ENCODE measurements at places on chromosomes 6 and 20.

DNA sequence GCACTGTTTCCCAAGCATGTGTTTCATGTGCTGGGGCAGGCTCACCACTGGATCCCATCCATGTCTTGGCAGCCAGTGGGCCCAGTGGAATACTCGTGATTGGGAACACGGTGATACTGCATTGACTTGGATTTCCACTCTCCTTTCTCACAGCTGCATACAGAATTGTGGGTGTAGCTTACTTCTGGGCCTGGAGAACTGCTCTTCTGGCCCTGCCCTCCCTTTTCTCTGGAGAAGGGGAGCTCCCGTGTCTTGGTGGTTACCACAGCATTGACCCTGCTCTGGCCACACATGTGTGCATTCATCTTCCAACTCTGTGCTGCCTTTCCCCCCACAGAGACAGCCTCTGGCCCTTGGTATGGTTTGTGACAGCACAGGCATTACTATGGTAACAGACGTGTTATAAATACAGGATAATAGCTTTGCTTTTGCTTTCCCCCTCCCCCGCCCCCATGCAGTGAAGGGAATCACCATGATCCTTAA is 21.6 kb downstream of the SOBP start:
- DNase-seq: no peak

GRCh38 chr6:160253714-160254113 is 4.9 kb downstream of the SLC22A2 start:
- no peak for DNase-seq

DNA sequence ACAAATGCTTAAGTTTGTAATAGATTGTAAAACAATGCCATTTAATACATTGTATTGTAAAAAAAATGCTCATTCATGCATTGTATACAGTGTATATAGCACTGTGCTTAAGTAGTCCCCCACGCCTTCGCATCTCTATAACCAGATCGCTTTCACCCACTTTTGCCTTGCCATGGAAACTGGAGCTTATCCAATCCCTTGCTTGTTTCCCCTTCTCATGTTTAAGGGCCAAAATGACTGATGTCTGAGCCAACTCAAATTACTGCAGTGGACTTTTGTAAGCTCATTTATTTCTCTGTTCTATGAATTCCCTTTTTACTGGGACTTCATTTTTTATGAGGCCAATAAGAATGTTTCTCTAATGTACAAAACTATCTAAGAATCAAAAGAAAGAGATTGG is 730.9 kb upstream of the GJE1 start:
- DNase-seq: no peak

GRCh38 chr6:111606620-111607115 is 990 bp upstream of the TRAF3IP2 start:
- DNase-seq: no peak

- DNase-seq: no peak
Measured at GRCh38 chr20:53568351-53568750, 25.3 kb downstream of the ZNF217 start.

GRCh38 chr6:151911401-151911800 is 103.9 kb downstream of the ESR1 start:
- DNase-seq: no peak

Measured in stimulated activated CD4-positive, alpha-beta T cell treated with anti-CD3 and anti-CD28 coated beads, TNF-alpha, amount 100 ng/mL, for 48 hours (primary cell).